ENCODE measurements at places on chromosomes 5 and 9.

DNA sequence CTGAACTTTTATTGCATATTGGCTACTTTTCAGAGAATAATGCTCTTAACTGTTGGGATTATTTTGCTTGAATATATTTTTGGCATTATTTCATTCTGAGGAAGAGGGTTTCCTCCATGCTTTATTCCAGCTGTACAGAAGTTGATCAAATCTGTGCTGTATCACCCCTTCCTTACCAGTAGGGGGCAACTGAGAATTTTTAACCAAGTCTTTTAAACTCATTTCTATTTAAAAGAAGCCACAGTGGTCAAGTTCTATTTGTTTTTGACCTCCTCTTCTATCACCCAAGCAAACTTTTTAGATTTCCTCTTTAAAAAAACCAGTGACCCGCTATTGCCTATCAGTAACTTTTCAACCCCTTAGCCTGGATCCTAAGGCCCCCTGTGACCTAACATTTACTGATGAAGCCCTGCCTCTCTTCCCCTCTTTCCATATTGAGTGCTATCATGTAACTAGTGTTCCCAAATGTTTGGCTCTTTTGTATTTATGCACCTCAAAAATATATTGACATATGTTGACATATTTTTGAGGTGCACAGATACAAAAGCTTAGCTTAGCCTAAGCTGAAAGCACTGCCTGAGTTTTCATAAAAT lies 80.6 kb downstream of the FBXO4 start:
- DNase-seq, result no peak

GRCh38 chr5:174310706-174311105 lies 265.2 kb downstream of the NSG2 start:
- no peak for DNase-seq

DNA sequence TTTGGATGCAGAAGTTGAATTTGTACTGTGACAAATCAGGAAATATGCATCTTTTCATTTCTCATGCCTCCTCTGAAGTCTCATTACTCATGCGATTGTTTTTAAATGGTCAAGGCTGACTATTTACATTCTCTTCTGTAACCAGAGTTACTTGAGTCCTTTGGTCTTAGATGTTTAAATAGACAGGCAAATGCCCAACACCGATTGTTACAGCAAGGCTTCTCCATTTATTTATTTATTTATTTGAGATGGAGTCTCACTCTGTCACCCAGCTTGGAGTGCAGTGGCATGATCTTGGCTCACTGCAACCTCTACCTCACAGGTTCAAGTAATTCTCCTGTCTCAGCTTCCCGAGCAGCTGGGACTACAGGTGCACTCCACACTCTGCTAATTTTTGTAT lies 72.7 kb upstream of the SLC28A3 start:
- DNase-seq, result no peak

- DNase-seq, result no peak
Observed at GRCh38 chr9:114864471-114864870, 58.6 kb upstream of the TNFSF15 start.

DNA sequence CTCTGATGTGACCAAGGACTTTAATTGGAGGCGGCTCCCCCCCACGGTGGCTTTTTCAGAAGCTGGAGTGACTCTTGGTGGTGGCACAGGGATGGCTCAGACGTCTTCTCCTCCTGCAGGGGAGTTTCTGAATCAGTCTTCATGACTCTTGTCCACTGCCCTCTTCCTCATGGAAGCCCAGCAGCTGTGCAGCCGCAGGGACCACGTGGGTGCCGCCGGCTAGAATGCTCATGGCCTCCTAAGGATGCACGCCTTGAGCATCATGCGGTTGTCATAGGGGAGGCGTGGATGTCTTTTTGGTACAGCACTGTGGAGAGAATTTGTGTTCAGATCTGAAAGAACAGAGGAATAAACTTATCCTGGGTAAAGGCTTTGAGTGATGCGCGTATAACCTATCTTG lies 1.3 kb downstream of the TEX53 start:
- DNase-seq, result no peak

DNA sequence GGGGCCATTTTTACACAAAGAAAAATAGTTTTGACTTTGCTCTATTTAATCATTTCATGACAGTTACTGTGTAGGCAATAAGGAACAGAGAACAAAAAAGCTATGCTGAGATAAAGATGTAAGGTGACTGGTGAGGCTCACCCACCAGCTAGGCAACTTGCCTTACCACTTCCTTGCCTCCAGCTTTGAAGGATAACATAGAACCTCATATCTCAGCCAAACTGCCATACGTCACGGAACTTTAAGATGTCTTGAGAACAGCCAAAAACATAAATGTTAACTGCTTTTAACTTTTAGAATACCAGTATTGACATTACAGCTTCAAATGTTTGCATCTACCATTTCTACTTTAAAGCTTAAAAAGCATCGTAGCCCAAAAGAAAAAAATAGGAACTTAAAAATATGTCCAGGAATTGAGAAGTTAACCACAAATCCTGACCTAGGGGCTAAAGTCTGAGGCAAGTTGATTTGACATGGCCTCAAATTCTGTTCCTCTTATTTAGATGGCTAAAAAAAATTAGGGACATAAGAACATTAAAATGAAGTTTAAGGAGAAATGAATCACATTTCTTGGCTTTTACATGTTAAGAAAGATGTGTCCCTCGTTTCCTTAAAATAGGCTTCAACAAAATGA lies 7.7 kb upstream of the GCNT4 start:
- no peak for DNase-seq

GRCh38 chr5:166401391-166401790 lies 1890.1 kb upstream of the WWC1 start:
- DNase-seq, result no peak

DNA sequence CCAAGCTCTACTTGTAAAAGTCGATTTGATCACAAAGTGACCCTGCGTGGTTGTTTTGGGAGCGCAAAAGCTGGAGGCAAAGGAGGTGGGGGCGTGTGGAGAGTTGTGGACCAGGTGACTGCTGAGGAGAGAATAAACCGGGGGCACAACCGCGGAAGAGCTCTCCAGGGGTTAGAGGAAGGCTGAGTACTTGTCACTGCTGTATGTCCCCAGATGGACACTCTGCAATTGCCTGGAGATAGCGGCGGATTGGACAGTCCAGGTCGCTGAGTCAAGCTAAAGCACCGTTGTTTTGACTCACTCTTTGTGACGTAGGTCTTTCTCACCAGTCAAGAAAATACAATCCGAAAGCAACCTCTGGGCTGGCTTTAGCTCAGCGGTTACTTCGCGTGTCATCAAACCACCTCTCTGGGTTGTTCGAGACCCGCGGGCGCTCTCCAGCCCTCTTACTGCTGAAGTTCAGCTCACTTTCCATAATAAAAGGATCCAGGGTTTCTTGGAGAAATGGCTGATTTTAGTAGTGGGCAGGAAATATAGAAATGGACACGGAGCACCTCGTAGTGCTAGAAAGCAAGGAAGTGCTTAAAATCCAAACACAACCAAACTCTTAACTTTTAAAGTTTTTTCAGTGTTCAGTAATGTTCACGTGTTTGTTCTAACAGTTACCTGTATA lies 25.7 kb downstream of the ZMAT2 start:
- DNase-seq, result peak; percentile 80

- DNase-seq, result no peak
Observed at GRCh38 chr9:86734771-86735170, 212.5 kb downstream of the GAS1 start.

- DNase-seq, result no peak
Observed at GRCh38 chr5:156974328-156974727, 11.3 kb upstream of the TIMD4 start.

- no peak for DNase-seq
Observed at GRCh38 chr5:71533142-71533541, 54.0 kb upstream of the MCCC2 start.

GRCh38 chr9:94672811-94673487 lies 33.6 kb upstream of the FBP1 start:
- DNase-seq, result no peak

GRCh38 chr5:92927291-92927778 lies 653.7 kb downstream of the NR2F1-AS1 start:
- no peak for DNase-seq

DNA sequence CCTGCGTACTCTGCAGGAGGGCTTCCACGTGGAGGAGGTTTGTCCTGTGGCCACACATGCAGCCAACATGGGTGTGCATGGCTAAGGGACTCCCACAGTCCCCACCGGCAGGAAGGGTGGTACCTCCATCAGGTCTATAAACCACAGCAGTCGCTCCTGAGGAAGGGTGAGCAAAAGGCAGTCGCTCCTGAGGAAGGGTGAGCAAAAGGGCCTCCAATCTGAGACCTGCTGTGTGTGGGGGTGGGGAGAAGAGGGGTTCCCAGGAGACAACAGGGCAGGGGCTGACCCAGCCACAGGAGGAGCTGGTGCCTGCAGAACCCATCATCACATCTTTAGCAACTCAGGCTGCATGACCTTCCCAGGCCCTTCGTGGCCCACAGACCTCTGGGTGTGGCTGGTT lies 30.3 kb upstream of the AKNA start:
- DNase-seq, result no peak

- DNase-seq, result no peak
Observed at GRCh38 chr9:89446261-89446960, 51.5 kb downstream of the SEMA4D start.

- DNase-seq, result no peak
Observed at GRCh38 chr9:113630386-113631136, 167.0 kb downstream of the RGS3 start.

DNA sequence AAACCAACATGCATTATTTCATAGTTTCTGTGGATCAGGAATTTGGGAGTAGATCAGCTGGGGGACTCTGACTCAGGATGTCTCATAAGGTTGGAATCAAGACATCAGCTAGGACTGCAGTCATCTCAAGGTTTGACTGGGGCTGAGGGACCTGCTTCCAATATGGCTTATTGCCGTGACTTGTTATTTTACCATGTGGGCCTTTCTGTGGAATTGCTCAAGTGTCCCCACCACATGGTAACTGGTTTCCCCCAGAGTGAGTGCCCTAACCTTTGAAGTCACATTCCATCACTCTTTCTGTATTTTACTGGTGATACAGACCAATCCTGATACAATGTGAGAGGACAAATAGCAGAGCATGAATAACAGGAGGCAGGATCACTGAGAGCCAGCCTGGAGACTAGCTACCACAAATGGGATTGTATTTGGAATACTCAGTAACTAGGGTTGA lies 70.2 kb upstream of the ELL2 start:
- DNase-seq, result no peak

GRCh38 chr5:144703776-144704175 lies 533.1 kb downstream of the KCTD16 start:
- no peak for DNase-seq

DNA sequence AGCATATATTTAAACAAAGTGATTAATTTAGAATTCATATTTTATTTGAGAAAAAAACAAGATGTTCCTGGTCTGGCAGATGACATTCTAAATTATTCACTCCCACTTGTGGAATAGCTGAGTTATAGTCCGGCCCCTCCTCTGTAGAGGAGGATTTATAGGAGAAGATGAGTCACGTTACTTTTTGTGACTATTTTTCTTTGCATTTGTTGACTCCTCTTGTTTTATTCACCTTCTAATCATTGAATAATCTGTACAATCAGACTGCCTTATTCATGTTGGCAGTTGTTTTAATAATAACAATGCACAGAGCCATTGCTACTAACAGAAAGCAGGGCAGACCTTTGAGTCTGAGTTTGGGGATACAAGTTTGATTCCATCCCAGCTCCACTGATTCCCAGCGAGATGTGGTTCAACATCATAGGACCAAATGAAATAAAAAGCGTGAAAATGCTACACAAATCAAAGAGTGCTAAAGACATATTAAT lies 23.2 kb downstream of the DOCK8 start:
- DNase-seq, result no peak

GRCh38 chr5:80503641-80504040 lies 15.7 kb downstream of the FAM151B start:
- DNase-seq, result no peak

DNA sequence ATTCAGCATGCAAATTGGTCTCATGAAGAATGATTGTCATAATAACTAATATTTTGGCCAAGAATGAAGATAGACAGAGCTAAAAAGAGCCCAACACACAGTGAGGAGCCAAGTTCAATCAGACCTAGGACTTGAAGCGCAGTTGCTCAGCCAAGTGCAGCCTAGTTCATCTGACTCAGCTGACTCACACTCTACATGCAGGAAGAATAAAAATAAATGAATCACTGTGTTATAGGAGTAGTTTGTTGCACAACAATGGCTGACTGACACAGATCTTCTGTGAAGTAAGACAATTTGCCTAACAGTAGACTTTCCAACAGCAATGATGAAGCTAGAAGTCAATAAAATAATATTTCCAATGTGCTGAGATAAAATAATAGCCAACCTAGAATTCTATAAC lies 261.5 kb downstream of the CEMIP2 start:
- DNase-seq, result no peak

GRCh38 chr9:3751125-3751758 lies 225.4 kb upstream of the RFX3 start:
- no peak for DNase-seq

GRCh38 chr9:37293664-37294524 lies 128.6 kb upstream of the GRHPR start:
- no peak for DNase-seq

DNA sequence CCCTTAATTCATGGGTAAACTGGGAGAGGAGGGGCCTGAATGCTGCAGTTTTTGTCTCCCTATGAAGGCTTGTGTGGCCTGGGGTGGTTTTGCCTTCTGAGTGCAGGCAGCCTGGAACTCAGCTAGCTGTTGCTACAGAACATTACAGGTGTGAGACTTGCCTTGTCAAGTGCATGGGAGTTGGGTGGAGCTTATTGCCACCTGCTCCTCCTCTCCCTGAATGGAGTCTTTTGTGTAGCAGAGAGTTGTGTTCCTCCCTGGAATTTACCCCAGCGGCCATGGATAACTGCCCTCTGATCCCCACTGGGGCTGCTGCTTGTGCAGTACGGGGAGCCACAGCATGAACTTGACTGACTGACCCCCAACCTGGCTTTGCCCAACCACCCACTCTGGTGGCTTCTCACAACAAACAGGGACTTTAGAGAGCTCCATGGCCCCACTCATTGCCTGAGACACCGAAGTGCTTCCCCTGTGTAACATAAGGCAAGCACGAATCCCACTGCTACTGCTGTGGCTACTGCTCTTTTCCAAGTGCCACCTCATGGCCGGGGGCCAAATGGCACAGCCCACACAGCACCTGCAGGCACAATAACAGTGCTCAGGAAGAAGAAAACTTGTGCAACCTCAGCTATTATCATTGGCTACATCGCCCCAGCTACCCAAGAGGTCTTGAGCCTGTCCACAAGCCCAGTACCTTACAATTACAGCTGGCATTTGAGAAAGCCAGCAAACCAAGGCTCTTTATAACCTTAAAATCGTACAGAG lies 942.9 kb downstream of the CDH18 start:
- DNase-seq, result no peak

GRCh38 chr9:127919253-127919815 lies 2.5 kb upstream of the ST6GALNAC4 start:
- no peak for DNase-seq

GRCh38 chr5:80187421-80188090 lies 68.3 kb downstream of the SERINC5 start:
- no peak for DNase-seq

- DNase-seq, result no peak
Observed at GRCh38 chr5:8333977-8334376, 465.0 kb downstream of the MTRR start.

DNA sequence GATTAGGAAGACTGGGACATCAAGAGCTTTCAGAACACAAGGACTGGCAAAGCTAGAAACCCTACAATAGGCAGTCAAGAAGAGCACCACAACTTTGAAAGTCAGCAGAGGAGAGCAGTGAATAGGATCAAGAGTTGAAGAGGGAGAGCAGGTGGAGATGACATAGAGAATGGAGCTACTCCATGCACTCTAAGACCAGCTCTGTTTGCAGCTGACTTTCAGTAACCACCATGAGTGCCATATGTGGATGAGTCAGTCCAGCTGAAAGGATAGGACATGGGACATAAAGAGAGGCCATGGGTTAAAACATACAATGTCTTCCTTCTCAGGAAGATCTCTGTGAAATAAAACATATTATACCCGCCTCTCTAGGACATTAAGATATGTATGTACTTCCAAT lies 289.1 kb upstream of the KLF4 start:
- no peak for DNase-seq

Measured in WTC11 (cell line).